Heart left ventricle (tissue), 16 donors: ENCODE measurements at places on chromosomes 11 and 22. TPM values are rescaled to one million over a fixed set of nuclear protein-coding genes. Genes with fewer than 3 reads are reported as not detected.

GRCh38 chr11:131649856-131650255 lies 279.4 kb downstream of the NTM start:
- DNase-seq: no peak

DNA sequence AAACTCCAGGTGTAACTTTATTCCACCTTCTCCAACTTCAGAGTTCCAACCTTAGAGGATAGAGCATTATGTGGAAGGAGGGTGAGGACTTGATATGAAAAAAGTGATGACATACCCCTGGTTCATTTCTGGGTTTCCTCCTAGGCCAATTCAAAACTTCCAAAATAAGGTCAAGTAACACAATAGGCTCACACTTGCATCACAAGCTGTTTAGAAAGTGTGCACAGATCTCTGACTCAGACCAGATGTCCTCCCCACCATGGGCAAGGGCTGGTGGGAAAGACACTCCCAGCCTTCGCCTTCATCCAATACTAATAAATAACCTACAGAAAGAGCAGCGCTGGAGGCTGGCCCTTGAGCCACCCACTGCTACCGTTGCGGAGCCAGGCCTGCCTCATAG lies 5.8 kb upstream of the BUD13 start:
- DNase-seq: no peak

- DNase-seq: no peak
These were observed at the start of gene OR52I1 for GRCh38 chr11:4593739-4594138. Gene OR52I1, plus strand, starts transcription at chr11:4594039. Its CDS starts 0 bp downstream, at chr11:4594039.

GRCh38 chr22:43833286-43834240 lies 21.5 kb upstream of the EFCAB6 start:
- no peak for DNase-seq

Gene CDC42EP1
- total RNA-seq: 27.0 TPM

Gene CYB5R2
- 2.5 TPM for total RNA-seq

DNA sequence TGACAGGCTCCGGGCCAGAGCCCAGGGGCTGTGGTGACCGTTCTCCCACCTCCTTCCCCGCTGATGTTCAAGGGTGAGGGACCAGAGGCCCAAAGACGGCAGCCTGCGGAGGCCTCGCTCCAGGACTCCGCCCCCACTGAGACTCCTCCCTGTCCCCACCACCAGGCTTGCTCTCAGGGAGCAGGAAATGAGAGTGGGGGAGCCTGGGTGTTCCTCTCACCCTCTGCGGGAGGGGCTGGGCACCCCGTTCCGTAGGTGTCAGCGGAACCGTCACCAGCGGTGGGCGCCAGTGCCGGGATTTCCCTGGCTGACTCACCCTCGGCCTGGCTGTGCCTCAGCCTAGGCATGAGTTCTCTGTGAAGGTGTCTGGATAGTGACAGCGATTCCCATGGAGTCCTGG lies 15.7 kb downstream of the DAGLA start:
- DNase-seq: peak; percentile 88

DNA sequence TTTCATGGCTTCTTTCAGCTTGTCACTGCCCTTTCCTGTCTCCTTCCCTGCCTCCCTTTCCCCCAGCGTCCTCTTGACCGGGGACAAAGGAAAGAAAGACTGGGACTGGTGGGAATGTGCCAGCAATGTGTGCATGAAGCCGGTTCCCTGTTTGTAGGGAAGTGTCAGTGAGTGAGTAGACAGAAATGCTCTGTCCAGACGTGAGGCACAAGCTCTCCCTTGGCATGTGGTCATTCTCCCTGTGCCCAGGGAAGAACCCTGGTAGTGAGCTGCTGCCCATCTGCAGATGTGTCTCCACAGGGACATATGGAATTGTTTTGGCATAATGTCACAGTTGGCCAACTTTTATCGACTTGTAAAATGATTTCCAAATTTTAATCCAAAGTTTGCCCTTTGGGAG lies 86.4 kb upstream of the TBCEL start:
- DNase-seq: no peak

GRCh38 chr11:116428638-116428975 lies 344.2 kb downstream of the BUD13 start:
- DNase-seq: no peak

GRCh38 chr11:36230779-36231699 lies 58.2 kb downstream of the COMMD9 start:
- no peak for DNase-seq

GRCh38 chr11:79422866-79423265 lies 18.0 kb downstream of the TENM4 start:
- DNase-seq: no peak

- peak; percentile 70 for DNase-seq
These were observed 1.2 kb downstream of the DDX17 start for GRCh38 chr22:38504731-38505540.

Gene PATL1
- total RNA-seq: 14.4 TPM

Gene C1QTNF6
- 2.6 TPM for total RNA-seq

GRCh38 chr11:72617080-72617762 lies 57.0 kb downstream of the PDE2A start:
- DNase-seq: peak; percentile 43

- DNase-seq: no peak
These were observed 50.1 kb downstream of the RELT start for GRCh38 chr11:73426219-73426850.

DNA sequence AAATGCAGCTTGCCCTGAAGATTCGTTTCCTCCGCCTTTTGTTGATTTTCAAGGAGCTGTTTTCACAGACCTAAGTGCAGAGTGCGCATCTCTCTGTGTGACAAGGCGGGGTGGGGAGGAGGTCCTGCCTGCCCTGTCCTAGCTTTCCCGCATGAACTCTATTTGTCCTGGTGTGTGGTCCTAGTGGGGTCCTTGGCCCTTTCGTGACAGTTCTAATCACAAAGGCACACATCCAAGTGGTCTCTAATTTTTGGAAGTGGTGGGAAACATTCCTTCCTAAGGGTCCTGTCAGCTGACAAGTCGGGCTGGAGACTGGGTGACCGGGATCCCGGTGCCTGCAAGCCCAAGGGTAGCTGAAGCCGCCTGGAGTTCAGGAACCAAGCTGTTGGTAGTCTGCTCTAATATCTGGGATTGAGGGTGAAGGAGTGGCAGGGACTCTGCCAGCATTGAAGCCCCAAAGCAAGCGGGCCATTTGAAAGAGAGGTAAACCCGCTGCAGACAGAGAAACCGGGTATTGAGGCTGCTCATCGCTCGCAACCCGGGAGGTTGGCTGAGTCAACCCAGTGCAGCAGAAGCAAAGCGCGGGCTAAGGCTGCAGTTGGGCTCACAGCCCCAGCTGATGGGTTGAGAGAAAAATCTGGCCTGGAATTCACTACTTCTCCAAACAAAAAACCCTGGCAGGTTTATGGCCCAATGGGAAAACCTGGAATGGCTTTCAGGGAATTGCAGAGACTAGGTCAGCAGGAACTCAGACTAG lies 28.1 kb upstream of the FBXO3 start:
- no peak for DNase-seq

Gene CCDC87
- total RNA-seq: 0.36 TPM

DNA sequence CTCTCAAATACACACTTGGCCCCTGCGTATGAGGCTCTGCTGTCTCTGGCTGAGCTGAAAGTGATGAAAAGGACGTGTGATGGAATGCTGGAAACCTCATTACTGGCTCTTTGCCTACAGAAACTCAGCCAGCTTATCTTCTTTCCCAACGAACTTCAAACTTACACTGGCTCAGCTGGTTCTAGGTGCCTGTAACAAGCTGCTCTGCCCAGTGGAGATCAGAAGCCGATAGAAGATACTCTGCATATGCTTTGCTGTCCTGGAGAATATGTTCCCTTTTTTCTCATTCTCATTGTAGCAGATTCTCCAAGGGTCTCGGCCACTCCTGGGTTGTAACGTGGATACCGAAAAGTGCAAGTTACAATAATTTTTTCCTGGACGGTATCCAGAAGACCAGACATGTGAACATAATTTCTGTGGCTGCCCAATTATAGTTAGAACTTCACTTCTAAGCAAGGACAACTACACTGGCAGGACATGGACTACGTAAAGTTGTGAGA lies 405.3 kb upstream of the CCDC90B start:
- peak; percentile 48 for DNase-seq

DNA sequence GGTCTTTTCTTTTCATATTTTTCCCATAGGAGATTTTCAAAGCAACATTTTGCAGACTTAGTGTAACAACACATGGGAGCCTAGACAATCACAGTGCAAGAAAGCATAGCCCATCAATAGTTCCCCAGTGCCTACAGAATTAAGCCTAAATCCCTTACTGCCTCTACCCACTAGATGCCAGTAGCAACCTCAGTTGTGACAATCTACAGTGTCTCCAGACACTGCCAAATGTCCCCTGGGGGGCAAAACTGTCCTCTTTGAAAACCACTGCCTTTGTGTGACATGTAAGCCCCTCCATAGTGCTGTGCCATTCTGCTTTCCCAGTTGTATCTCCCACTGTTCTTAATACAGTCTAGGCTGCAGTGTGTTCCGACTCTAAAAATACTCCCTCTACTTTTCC lies 1329.0 kb downstream of the LRRC4C start:
- DNase-seq: no peak

Gene RASD2
- 5.7 TPM for total RNA-seq

Gene SLC22A25
- total RNA-seq: not detected

- DNase-seq: no peak
These were observed 846 bp upstream of the STIM1 start for GRCh38 chr11:3854660-3854976.

GRCh38 chr11:14148653-14149273 lies 186.2 kb downstream of the SPON1 start:
- DNase-seq: no peak

GRCh38 chr11:105401269-105401809 lies 208.5 kb upstream of the GRIA4 start:
- DNase-seq: no peak

DNA sequence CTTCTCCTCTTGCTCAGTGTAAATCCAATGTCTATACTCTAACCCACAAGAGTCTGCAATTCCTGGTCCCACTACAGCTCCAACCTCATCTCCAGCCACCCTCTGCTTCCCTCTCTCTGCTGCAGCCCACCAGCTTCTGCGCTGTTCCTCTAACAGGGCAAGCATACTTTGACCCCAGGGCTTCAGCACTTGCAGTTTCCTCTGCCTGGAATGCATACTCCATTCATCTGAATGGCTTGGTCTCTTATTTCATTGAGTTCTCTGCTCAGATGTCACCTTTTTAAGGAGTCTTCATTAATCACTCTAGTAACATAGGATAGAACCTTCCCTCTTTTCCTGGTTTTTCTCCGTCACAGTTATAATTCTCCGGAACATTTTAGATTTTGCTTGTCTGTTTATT lies 141.6 kb downstream of the BUD13 start:
- no peak for DNase-seq

DNA sequence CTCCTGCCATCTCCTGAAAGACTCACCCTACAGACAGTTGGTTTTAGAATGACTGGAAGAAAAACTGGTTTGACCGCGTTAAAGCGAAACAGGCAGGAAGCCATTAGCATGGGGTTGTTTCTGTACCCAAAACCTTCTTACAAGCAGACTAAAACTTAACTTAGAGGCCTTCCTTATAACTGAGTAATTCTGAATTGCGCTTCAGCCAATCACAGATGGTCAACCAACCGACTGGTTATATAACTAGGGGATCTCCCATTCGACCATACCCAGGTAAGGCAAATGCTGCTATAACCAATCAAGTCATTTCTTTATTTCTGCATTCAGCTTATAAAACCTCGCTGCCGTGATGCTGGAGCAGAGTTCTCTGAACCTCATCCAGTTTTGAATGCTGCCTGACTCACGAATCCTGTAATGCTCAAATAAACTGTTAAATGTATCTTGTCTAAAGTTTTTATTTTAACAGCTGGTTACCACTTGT lies 87.8 kb upstream of the DRD2 start:
- no peak for DNase-seq

Gene RAG1
- 1.0 TPM for total RNA-seq

DNA sequence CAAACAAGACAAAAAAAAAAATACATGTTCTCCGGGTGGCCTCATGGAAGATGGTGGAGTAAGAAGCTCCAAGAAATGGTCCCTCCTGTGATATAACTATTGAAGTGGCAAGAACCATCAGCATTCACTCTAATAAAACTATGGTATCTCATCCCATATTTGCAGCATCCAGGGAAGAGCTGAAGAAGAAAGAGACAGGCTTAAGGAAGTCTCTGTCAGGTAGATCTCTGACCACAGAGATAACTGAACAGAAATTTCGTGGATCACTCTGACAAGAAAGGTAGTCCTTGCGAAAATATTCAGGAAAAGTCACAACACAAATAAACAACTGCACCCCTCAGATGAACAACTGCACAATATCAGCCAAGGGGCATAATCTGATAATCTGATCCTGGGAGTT lies 54.6 kb upstream of the IGLL5 start:
- DNase-seq: no peak

GRCh38 chr11:19768815-19769214 lies 56.2 kb downstream of the NAV2 start:
- no peak for DNase-seq

DNA sequence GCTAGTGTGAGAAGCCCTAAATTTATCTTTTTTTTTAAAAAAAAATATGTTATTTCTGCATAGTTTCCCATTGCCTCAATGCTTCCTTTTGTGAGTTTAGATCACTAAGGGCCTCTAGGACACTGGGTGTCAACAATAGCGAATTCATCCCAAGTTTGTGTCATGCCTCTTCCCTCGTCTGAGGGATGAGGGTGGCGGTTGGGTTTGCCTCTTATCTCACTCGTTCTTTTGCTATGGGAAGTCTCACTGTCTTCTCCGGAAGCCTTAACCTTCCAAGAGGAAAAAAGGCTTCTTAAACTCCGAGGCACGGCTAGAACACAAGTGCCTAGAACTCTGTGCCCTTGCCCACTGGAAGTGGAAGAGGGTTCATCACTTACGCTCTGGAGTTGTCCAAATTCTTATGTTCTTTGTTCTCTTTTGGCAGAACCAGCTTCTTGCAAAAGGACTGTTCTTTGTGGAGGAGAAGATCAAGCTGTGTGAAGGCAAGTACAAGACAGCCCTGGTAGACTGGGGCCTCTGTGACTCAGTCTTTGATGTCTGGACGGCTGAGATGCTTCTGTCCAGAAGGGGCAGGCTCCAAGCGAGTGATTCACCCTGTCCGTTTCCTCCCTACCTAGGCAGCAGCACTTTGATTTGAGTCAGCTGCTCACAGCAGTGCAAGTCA lies 78.5 kb downstream of the TRAF6 start:
- DNase-seq: peak; percentile 72

Gene SORL1
- total RNA-seq: 4.7 TPM

GRCh38 chr11:81497202-81497804 lies 1236.4 kb downstream of the FAM181B start:
- DNase-seq: no peak

DNA sequence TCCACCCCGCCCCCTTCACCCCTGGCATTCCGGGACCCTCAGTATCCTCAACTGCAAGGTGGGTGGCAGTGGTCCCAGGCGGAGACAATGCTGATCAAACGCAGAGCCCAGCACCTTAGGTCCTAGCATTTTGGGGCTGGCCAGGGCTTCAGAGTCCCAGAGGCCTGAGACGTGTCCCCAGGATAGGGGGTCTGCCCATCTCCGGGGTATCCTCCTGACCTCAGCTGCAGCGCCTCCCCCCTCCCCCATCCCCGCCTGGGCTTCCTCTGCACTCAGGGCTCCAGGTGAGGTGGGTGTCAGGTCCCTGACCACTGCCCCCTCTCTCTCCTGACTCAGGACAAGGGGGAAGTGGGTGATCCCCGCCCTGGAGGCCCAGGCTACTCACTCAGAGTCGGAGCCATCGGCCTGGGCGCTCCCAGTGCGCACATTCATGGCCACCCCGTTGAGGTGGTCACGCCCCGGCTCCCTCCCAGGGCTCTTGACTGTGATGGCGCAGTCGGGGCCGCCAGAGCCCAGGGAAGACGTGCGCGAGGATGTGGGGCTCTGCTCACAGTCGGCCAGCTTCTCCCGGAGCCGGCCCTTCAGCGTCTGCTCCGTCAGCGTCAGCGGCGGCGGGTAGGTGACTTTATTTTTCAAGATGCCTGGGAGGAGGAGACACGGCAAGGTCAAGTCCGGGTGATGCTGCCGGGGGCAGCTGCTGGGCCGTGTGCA lies 28.3 kb downstream of the TRMU start:
- no peak for DNase-seq
